ENCODE measurements at places on chromosomes 4 and X.

DNA sequence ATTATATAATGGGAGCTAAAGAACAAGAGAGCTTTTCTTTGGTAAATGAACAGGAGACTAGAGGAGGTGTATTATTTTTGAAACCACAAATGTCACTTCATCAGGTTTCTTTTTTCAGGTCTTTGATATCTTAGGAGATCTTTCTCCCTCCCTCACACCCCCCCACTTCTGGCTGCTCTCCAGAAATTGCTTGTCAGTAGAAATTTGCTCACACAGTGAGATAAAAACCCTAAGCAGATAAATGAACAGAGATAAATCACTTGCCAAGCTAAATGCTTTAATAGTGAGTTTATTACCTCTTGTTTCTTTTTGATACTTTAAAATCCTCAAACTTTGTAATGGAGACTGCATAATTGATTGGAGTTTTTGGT, 421.2 kb upstream of the TENM3 start:
- peak; percentile 55 for DNase-seq

- DNase-seq: peak; percentile 42
These were observed 39.9 kb downstream of the TXLNG start for GRCh38 chrX:16826207-16826606.

DNA sequence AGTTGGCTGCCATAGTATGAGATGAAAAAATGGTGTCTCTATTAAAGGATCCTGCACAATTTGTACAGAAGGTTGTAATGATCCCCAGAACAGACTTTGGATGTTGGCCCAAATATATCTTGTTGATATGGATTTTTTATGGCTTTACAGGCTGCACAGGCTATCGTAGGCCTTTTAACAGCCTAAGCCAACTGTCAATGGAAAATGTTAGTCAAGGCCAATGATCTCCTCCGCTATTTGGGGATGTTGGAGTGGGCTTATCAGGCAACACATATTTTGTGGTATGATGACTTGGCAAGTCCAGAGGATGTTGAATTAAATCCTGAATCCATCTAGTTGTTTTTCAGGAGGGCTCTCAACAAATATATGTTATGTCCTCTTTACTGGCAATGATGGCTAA, 42.1 kb downstream of the ZCCHC13 start:
- no peak for DNase-seq

DNA sequence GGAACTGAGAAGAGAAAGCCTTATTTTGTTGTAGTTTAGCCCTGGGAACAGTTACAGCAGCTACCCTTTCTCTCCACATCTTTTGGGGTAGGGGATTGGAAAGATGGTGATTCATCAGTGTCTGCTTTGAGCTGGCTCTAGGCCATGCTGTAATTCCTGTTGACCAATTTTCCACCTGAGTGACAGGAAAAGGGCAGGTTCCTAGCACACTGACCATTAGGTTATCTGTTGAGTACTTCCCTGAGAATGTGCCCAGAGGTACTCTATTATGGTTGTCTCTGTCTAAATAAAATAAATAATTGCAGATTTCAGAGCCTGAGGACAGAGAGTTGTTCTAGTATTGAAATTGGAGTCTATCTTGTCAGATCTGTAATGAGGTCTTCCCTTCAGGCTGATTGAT, 109.0 kb downstream of the ENOX2 start:
- no peak for DNase-seq

GRCh38 chr4:78437608-78438088, 113.9 kb upstream of the ANXA3 start:
- peak; percentile 8 for DNase-seq

DNA sequence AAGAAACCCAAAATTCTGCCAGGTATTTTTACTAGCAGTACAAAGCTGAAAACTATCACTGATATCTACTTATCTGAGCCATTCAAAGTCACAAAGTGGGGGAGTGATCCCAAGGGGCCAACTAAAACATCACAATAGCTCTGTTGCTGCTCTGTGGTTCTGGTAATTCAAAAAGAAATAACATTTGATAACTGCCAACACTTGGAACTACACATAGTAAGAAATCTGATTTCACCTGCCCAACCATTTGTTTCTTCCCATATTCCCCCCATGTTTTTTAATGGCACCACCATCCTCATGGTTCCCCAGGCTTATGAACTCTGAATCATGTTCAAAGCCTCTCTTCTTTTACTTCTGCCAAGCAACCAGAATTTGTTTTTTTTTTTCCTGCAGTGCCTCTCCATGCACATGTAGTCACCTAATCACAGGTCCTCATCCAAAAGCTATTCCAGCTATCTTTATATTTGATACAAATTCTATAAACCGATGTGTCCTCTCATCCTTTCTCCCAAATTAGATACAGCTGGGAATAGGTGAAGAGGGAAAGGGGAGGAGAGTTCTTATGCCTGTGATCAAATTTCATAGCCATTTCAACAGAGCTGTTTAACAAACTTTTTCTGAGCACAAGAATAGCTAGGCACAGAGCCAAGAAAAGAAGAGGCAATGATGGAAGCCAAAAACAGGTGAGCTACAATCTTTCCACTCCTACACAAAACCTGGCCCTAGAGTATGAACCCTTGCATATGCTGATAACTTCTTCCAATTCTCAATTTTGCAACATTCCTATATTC, 7.7 kb downstream of the AMMECR1 start:
- DNase-seq: no peak

Measured in fibroblast of skin of right biceps (primary cell).